ELF-1 (cell line): ENCODE measurements at places on chromosomes 13 and 19.

GRCh38 chr13:22176968-22177520 lies 506.2 kb downstream of the FGF9 start:
- DNase-seq: no peak

GRCh38 chr13:91361755-91362271 lies 14.3 kb downstream of the MIR17HG start:
- no peak for DNase-seq

DNA sequence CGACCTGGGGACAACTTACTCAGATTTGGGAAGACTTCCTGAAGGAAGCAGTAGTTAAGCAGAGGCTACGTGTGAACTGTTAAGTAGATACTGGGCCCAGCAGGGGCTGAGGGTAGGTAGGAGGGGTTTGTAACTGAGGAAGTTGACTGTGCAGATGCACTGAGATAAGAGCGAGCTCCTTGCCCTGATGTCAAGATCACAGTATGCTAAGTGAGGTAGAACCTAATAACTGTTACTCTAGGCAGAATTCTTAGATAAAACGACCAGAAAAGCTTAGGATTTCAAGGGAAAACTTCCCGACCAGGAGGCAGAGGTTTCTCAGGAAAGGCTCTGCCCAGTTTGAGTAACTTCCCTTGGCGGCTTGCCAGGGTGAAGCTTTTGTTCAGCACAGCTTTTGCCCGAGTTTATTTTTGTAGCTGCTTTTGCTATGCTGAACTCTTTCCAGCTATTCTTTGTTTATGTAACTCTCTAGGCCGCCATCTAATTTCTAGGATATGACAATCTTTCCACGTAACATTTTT lies 632.1 kb downstream of the DIAPH3 start:
- DNase-seq: peak; percentile 58

GRCh38 chr19:17105556-17105955 lies 30.0 kb downstream of the MYO9B start:
- DNase-seq: no peak

DNA sequence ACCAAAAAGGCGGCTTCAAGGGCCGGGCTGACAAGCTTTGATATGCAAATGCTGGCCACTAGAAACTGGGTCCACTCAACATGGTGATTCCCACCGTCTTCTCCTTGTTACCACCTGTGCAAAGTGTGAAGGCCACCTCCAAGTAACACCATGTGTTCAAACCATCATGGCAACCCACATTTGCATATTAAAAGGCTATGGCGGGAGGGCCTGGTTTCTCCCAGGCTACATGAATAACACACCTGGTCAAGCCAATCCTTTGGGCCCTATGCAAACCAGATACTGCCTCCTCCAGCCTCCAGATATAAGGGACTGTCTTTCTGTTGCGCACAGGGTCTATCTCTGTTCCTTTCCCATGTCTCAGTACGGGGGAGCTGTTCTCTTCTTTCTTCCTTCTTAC lies 36.6 kb upstream of the ZSCAN5A start:
- DNase-seq: no peak

DNA sequence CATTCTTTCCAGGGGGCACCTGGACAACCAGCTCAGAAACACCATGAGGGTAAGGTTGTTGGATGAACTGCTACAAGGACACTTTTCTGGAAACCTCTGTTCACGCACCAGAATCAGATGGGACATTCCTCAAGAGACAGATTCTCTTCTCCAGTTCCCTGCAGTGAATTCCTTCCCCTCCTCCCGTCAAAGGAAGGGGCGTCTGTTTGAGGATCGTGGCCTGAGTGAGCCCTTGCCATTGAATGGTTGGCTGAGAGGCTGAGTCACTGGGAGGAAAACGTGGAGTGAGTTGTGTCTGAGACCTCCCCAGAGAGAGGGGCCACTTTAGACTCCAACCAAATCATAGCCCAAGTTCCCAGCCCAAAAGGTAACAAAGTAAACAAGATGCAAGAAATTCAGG lies 79.4 kb upstream of the ZNF507 start:
- DNase-seq: peak; percentile 28

- no peak for DNase-seq
Observed at GRCh38 chr13:80100636-80101035, 240.3 kb downstream of the SPRY2 start.

DNA sequence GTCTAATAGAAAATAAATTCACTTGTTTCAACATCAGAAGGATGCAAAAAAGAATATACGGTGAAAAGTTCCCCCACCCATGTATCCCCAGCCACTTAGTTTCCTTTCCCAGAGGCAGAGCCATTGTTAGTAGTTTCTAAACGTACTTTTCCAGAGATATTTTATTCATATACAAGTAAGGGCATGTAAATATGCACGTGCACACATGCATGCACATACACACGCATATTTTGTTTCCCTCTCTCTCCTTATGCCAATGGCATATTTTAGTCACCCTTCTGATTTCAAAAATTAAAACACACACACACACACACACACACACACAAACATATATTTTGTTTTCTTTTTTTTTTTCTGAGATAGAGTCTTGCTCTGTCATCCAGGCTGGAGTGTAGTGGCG lies 147.4 kb downstream of the PDS5B start:
- DNase-seq: no peak

GRCh38 chr13:79128158-79128557 lies 277.9 kb downstream of the RBM26 start:
- DNase-seq: no peak

GRCh38 chr19:56639217-56639616 lies 3.7 kb upstream of the SMIM17 start:
- DNase-seq: peak; percentile 7

- DNase-seq: no peak
Observed at GRCh38 chr13:70088926-70089325, 18.7 kb upstream of the ATXN8OS start.

- no peak for DNase-seq
Observed at GRCh38 chr13:44463759-44464158, 90.1 kb downstream of the SERP2 start.

DNA sequence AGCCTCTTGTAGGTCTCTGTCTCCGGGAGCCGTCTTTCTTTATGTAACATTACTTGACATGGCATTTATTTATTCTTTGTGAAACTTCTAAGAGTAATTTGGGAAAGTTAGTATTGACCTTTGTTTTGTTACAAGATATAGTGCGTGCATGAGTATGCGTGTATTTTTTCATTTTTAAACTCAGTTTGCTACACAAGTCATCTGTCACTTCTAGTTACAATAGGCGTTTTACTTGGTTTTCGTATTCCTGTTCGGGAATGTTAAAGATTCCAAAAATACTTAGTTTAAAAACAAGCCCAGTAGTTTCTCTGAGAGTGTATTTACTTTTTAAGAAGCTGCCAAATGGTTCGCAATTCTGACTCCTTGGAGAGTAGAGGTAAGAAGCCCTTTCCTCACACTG lies 3.2 kb downstream of the PDS5B start:
- no peak for DNase-seq

- DNase-seq: no peak
Observed at GRCh38 chr19:9958379-9958821, 22.1 kb upstream of the OLFM2 start.

- no peak for DNase-seq
Observed at GRCh38 chr13:48686636-48687210, 33.0 kb downstream of the CYSLTR2 start.

DNA sequence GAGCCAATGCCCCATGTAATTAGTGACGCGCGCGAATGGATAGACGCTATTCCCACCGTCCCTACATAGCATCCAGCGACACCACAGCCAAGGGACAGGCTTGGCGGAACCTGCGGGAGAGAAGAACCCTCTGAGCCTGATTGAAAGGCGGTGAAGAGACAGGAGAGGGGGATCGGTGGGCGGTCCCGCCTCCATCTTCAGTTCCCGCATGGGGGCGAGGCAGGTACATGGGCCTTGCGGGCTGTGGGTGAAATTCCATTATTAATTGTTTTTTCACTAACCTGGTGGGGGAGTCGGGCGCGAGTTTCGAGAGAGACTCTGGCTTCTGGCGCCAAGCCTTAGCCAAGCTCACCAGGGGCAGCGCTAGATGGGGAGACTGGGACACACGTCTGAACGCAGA lies 8.4 kb upstream of the TEX101 start:
- DNase-seq: no peak

DNA sequence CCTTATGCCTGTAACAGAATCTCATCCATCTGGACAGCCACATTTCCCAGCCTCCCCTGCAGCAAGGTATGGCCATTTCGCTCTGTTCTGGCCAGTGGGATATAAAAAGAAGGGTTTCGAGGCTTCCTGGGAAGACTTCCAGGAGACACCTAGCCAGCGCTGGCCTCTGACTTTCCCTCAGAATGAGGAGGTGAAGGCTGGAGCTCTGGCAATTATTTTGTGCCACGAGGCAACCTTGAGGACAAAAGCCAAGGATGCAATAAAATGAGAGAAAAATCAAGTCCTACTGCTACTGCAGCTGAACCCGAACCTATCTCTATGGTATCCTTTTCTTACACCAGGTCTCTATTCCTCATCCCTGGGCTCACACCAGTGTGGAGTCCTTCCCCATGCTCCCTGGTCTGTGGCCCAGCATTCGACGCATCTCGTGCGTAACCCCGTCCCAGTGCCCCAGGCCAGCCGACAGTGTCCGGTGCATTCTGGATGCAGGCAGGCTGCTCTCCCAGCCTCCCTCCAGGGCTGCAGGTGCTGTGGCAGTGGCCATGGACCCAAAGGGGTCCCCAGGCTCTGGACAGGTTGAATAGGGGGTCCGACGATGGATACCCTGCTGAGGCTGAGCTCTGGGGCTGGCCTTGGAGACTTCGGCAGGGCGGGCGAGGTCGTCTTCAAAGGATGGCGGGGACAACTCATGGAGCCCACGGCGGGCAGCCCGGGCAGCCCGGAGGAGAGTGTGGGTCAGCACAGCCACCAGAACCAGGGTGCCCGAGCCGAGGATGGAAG lies 12.2 kb downstream of the TMEM221 start:
- DNase-seq: no peak

- peak; percentile 56 for DNase-seq
Observed at GRCh38 chr19:50432221-50433028, at the start of gene MYBPC2. Gene MYBPC2 (plus strand): TSS chr19:50432892. CDS start chr19:50432954, 62 bp downstream.

DNA sequence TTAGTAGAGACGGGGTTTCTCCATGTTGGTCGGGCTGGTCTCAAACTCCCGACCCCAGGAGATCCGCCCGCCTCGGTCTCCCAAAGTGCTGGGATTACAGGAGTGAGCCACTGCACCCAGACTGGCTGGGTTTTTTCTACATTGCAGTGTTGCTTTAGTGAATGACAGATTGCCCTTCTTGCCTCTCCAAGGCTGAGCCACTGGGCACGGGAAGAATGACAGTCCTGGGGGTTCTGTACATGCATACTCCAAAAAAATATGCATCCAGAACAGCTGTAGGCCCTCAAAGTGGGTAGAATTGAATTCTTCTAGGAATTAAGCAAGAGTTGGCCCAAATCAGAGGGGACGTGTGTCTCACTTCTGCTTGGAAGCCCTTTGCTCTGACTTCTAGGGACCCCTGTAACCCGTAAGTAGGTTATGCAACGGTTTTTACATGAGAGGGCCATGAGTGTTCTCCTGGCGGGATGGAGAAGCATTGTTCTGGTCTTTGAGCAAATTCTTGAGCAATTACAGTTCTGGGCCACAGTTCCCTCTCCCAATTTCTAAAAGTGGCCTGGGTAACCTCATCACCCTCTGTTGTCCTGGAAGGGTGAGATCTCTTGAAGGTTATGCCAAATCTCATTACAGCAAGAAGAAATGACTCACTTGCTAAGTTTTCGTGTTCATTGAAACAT lies 3.6 kb downstream of the ACTN4 start:
- no peak for DNase-seq

DNA sequence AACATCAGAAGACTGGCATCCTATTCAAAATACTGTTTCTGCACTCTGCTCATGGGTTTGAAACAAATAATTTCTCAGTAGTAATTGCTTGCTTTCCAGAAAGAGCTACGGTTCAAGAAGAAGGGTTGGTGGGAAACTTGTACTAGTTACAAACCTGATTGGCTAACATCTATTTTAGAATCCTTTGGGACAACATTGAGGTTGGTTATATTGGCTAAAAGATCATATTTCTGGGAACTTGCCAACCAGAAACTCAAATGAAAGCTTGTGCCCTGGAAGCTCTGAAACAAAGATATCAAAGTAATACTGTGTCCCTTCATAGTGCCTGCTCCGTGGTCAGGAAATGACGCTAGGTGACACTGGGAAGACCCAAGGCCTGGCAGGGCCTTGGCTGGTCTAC lies 141.7 kb downstream of the LACC1 start:
- no peak for DNase-seq

DNA sequence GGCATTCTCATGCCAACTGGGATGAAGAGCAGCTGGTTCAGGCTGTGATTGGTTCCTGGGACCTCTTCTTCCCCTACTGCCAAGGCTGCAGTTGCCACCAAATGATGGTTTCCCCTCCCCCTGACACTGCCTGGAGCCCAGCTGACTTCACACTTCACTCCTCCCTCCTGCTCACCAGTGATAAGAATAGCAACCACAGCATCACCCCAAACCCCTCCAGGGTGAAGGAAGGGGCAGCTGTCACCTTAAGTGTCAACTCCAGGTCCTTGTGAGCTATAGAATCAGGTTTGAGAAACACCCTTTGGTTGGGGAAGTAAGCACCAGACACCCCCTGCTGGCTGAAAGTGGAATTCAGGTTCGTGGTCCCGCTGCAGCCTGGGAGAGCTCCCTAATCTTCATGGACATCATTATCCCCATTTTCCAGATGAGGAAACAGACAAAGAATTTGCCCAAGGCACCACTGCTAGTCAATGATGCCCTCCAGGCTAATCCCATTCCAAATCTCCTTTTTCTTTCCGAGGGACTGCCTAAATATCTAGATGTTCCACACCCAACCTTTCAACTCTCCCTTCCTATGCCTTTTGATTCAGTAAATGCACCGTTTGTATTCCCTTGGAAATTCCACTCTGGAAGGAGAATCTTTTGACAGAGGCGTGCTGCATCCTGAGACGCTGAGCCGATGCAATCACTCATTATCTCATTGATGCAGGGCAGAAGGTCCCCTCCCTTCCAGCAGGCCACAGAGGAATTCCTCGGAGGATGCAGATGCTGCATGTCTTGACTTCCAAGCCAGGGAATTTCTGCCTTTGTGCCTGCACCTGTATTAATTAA lies 50.6 kb upstream of the UQCRFS1 start:
- peak; percentile 87 for DNase-seq

DNA sequence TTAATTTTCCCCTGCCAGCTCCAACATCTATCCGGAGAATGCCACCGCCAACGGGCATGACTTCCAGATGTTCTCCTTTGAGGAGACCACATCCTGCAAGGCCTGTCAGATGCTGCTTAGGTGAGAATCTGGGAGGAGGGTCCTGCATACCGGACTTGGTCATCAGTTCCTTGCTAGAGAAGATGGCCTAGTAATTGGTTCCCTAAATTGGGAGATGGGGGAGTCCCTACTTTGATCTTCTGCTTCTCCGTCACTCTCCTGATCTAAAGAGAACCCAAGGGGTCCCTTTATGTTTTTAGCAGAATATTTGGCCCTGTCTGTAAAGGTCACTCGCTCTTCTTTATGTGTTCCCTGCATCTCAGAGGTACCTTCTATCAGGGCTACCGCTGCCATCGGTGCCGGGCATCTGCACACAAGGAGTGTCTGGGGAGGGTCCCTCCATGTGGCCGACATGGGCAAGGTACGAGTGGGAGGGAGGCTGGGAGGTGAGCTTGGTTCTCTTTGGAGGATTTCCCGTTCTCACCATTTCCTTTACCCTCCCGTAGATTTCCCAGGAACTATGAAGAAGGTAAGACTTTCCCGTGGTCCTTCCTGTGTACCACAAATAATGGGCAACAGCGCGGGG lies 54.1 kb upstream of the ADGRE1 start:
- no peak for DNase-seq
